Brain microvascular endothelial cell (primary cell): ENCODE measurements at places on chromosomes 11 and 22.

GRCh38 chr11:78572394-78572793 is 2.3 kb downstream of the NARS2 start:
- DNase-seq = no peak

- no peak for DNase-seq
Observed at GRCh38 chr22:38273135-38273826, 471 bp upstream of the TMEM184B start.

DNA sequence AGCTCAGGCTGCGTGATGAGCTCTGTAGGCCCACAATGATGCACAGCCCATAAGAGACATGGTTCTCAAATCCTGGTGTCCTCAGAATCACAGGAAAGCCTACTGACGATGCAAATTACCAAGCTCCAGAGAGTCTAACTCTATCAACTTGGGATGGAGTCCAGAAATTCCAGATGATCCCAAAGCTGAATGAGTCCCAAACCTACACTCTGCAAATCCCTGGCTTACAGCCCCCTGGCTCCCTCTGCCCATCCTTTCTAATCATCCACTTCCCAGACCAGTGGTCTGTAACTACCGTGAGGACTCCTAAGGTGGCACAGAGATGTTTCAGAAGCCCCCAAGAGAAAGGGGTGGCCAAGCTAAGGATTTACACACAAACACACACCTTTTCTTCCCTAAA is 13.5 kb downstream of the ARFGAP2 start:
- DNase-seq = no peak

DNA sequence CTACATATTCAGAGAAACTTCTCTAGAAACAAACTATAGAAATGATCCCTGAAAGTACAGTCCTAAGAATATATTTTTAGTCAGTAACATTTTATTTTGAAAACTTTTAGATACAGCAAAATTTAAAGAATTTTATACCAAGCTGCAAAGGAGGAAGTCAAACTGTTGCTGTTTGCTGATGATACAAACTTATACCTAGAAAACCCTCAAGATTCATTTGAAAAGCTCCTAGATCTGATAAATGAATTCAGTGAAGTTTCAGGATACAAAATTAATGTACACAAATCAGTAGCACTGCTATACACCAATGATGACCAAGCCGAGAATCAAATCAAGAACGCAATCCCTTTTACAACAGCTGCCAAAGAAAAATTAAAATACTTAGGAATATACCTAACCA is 10.1 kb downstream of the ZBTB44 start:
- no peak for DNase-seq

DNA sequence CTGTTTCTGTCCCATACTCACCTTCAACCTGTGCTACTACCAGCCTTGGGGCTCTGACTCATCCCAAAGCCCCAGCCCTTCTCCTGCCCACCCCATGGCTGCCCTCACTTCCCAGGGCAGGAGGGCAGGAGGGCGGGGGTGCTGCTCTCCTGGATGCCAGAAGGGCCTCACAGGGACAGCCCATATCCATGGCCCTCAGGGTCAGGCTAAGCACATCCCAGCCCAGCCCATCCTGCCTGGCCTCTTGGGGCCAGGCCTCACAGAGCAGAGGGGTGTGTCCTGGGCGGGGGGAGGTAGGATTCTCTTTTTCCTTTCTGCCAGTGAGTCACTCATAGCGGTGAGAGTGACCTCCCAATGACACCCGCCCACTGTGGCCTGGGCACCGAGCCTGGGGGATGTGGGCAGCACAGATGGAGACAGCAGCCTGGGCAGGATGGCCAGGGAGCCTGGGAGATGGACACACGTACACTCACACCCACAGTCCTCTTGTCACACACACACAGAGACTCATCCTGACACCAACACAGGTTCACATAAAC is 2.4 kb downstream of the LTBP3 start:
- DNase-seq = peak; percentile 76

GRCh38 chr11:27679136-27680015 is 20.9 kb downstream of the BDNF start:
- DNase-seq = no peak

- DNase-seq = no peak
Observed at GRCh38 chr22:36770513-36771231, 5.2 kb downstream of the IFT27 start.

DNA sequence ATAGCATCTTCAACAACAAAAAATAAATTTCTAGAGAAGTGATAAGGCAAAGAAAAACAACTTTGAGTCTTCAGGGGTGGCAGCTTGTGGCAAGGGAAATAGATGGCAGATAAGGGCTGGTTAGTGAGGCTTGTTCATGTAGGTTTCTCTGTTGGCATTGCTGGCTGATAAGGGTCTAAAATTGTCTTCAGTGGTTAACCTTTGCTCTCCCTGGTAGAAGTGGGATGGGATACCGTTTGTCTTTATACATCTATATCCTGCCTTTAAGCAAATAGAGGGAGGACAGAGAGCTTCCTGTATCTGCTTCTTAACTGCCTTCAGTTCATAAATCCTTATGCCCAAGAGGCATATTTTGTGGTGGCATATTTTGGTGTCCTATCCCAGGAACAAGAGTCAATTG is 57.1 kb downstream of the TRAF6 start:
- no peak for DNase-seq

DNA sequence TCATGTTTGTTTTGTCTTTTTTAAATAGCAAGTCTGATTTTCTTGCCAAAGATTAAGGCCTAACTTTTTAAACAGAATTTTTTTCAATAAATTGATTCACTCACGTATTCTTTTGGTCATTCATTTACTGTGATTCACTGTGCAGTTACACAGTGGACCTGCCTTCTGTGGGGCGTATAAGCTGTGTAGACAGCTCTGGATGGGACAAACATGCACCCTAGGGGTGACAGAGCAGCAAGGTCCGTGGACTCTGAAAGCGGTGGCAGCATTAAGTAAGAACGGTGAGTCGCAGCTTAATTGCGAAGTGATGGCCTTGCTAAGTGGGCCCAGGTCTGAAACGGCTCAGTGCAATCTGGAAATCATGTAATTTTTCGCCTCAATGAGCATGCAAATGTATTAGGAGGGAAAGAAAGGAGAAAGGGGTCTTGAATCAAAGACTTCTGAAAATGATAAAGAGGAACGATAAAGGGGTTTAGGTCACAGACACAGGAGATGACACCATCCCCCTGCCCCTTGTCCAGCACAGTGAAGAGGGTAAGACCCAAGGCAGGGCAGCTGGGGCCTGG is 113.1 kb downstream of the SPATA19 start:
- no peak for DNase-seq

DNA sequence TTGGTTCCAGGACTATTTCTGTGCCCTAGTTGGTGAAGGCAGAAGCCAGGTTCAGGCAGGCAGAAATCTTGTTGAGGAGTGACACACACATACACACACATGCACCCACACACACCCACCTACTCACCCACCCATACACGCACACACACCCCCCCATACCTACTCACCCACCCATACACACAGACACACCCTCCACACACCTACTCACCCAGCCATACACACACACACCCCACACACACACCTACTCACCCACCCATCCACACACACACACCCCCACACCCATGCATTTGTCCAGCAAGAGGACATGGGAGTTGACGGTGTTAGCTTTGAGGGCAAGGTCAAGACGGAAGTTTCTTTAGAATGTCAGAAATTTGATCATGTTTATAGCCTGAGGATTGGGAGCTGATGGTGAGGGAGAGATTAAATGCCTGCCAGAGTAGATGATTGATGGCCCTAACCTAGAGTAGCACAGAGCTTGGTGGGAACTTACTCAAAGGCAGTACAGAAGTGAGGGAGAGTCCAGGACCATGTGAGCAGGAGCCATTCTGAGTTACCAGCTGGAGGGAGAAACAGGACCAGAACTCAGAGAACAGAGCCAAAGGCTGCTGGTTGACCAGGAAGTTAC is 68.9 kb downstream of the CYB5R2 start:
- no peak for DNase-seq

- DNase-seq = no peak
Observed at GRCh38 chr22:37025500-37026070, 6.0 kb downstream of the MPST start.

DNA sequence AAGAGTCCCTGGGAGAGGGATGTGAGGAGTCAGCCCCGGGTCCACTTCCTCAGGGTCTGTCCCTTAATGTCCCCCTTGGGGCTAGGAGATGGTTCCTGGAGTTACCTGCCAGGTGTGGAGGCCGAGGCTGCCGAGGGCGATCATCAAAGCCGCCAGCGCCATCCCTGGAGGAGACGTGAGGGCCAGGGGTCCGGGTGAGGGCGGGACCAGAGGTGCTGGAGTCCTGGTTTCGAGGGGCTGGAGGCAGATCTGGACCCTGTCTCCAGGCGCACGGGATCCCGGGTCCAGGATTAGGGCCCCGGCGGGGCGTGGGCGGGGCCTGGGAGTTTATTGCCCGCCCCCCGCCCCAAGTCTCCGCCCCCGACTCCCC is at the start of gene ART5:
TSS of gene ART5 (minus strand) at position 292 of the 370 bp plus-strand sequence. CDS start at position 162, 130 bp downstream.
- no peak for DNase-seq

- peak; percentile 60 for DNase-seq
Observed at GRCh38 chr11:119166368-119167076, 2.0 kb upstream of the NLRX1 start.

GRCh38 chr11:68338051-68338780 is 25.8 kb downstream of the LRP5 start:
- DNase-seq = peak; percentile 55

DNA sequence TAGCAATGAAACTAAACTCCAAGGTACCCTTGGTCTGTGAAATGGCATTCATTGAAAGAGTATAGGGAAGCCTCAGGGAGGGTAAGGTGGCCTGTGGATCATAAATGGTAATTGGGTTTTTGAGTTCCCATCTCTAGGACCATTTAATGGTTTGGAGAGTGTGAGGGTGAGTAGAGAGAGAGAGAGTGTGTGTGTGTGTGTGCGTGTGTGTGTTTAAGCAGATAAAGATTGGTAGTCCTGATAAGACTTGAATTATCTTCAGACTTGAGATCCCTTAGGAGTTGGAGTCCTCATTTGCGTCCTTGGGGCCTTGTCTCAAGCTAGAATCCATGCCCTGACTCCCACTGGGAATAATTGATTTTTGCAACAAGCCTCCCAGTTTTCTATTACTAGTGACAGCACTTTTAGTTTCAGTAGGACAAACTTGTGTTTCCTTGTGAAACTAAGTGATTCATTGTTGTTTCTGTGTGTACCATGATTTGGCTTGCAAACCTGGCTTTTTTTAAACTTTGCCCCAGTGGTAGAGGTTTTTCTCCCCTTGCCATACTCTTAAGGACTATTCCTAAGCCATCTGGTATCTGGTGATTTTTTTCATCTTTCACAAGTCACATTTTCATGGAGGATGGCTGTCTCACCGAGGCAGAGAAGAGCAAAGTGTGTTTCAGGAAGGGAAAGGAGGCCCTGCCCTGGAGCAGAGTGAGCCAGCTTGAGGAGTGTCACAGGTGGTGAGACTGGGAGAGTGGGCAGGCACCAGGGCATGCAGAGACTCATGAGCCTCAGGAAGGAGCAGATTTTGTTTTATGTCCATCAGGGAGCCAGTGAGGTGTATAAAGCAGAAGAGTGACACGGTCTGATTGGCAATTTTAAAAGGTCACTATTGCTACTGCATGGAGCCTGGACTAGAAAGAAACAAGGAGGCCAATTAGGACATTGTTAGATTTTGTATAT is 26.7 kb downstream of the ALKBH3 start:
- DNase-seq = no peak

- no peak for DNase-seq
Observed at GRCh38 chr11:108796551-108796950, 131.7 kb downstream of the DDX10 start.

DNA sequence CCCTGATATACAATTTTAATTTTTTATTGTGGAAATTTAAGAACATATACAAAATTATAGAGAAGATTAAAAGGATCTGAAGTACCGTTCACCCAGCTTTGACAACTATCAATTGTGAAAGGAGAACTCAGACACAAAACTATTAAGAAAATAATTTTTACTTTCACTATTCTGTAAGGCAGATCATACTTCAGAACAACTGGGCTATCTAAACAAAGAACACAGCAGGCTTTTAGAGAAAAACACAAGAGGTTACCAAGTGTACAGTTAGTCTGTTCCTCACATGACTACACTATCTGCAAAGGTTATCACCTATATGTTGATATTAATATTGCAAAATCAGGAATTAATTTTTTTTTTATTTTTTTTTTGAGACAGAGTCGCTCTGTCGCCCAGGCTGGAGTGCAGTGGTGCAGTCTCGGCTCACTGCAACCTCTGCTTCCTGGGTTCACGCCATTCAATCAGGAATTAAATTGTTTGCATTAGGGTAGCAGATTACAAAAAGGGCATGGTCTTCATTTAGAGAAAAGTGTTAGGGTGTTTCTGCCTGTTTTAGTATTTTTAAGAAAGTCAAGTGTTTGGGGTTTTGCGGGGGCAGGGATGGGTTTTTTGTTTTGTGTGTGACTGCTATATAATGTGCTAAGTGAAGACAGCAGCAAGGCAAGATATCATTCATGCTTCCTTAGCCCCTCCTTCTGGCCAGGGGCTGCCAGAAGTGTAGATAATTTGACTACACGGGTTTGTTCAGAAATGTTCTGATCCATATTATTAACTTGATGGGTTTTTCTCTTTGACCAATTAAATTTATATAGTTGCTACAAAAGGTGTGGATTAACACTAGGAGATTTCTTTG is 27.6 kb upstream of the SIK2 start:
- no peak for DNase-seq

GRCh38 chr22:27336151-27337090 is 465.1 kb downstream of the MN1 start:
- no peak for DNase-seq

DNA sequence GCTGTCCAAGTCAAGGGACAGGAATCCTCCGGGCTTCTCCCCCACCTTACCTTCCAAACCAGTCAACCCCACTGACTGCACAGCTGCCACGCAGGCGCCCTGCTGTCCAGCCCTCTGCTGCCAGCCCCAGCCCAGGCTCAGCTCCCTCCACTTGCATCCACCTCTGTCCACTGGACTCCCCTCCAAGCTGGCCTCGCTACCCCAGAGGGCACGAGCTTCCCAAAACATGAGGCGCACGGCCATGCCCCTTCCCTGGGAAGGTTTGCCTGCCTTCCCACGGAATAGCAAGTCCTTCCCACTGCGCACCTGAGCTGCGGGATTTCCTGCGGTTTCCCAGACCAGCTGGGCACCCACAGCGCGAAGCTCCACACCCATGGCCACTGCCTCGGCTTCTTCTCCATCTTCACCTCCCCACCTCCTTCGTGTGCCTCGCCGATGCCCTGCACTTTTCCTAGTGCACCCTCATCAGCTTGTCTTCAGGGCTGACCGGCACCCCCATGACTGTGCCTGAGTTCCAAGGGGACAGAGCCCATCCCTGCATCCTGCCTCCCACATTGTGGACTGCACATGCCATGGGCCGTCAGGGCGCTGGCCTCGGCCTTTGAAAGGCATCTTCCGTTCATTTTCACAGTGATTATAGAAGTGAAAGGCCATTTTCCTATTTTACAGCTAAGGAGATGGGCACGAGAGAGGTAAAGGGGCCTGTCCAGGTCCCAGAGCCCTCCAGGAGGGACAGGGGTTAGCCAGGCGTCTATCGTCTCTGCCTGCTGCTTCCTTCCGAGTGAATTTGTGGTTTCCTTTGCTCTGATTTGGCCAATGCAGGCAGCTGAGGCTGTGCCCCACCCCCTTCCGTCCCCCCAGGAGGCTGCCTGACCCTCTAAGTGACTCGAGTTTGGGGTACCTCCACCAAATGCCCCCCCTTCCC is 16.4 kb downstream of the IFITM10 start:
- no peak for DNase-seq
